ENCODE measurements at places on chromosomes 7 and 10.

GRCh38 chr10:132713421-132714095 is 72.4 kb downstream of the NKX6-2 start:
- no peaks in the 10 kb centered on the region for H3K4me1 ChIP-seq
- H3K27me3 ChIP-seq: no peaks in the 10 kb centered on the region
- H3K4me3 ChIP-seq: no peak overlapping the region
- no peak overlapping the region for H3K27ac ChIP-seq

DNA sequence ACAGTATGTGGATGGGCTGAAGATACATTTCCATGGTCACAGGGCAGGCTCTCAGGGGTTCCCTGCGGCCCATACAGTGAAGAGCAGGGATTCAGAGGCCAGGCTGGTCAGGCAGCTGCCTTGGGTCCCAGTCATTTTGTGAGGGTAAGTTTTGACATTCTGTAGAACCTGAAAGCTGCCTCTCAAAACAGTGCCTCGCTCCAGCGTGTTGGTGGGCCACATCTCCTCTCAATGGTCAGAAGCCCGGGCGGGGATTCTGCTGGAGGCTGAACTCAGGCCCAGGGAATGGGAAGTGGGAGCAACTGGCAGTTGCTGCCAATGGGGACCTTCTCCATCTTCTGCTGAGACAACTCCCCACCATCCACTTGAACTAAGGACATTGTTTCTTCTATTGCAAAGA is 190.0 kb downstream of the PTPN20 start:
- no peaks in the 10 kb centered on the region for H3K36me3 ChIP-seq
- no peak overlapping the region for H3K27ac ChIP-seq
- peaks cover 5% of the 10 kb centered on the region for H3K4me1 ChIP-seq
- H3K4me3 ChIP-seq: no peak overlapping the region

DNA sequence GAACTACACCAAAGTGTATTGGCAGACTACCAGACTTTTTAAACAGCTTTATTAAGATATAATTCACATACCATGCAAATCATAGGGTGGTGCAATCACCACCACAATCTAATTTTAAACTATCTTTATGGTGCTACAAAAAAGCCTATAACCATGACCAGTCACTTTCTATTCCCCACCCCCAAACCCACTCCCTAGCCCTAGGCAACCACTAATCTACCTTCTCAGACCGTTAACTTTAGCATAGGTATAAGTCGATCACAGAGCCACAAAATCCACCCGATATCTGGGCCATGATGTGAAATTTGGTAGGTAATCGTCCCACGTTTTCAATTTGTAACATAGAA is 536 bp upstream of the POM121 start:
- H3K4me3 ChIP-seq: peak overlapping the region; percentile 55
- peaks cover 30% of the 10 kb centered on the region for H3K36me3 ChIP-seq
- DNase-seq: peak; percentile 6
- H3K27ac ChIP-seq: peak overlapping the region; percentile 98

DNA sequence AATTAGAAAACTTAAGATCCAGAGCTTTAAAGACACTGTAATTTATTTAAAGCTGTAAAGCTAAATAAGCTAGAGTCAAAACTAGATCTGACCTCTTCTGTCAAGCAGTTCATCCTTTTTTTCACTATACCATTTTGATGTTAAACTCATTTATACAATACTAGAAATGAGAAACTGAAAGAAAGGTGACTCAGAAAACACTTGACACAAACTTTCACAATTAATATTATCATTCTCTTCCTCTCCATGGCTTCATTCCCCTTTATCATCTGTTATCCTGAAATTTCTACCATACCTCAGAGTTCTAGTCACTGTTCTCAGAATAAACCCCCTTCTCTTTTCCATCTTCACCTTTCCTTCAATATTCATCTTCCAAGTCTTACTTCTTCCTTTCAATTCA is 1.3 kb downstream of the FIGNL1 start:
- H3K27me3 ChIP-seq: peaks cover 6% of the 10 kb centered on the region
- no peak overlapping the region for H3K4me3 ChIP-seq
- no peak overlapping the region for H3K27ac ChIP-seq

- H3K27ac ChIP-seq: no peak overlapping the region
- no peaks in the 10 kb centered on the region for H3K4me1 ChIP-seq
- H3K36me3 ChIP-seq: no peaks in the 10 kb centered on the region
- no peak for DNase-seq
These were observed 252.6 kb upstream of the ANKRD30A start for GRCh38 chr10:36872702-36873393.

DNA sequence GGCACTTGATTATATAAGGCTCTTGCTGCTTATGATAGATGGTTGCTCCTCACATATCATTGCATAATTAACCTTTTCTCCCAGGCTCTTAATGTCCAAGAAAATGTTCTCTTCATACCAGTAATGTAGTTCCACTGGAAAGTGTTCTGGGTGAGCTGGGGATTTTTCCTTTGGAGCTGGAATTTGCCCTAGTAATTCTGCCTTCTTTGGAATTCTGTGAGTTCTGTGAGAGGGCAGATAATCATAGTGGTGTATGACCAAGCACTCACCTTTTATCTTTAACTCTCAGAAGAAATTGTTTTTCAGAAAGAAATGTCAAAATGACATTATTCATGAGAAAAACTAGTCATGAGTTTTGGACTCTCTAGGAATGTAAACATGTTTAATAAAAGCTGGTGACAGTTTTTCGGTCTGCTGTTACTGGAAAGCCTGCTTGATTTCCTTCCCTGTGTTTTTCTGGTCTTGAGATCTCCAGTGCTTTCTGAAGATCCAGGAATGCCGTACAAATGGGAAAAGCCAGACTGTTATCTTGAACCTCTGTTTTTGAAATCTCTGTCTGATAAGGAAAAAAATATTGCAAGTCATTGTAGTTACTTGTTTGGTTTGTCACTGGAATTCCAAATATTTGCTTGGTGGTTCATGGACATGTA is 148.3 kb upstream of the PRPS1L1 start:
- peaks cover 3% of the 10 kb centered on the region for H3K4me1 ChIP-seq
- H3K27ac ChIP-seq: no peak overlapping the region
- H3K36me3 ChIP-seq: no peaks in the 10 kb centered on the region
- H3K27me3 ChIP-seq: no peaks in the 10 kb centered on the region
- H3K4me3 ChIP-seq: no peak overlapping the region

GRCh38 chr10:75358835-75359421 is 42.6 kb downstream of the ZNF503 start:
- no peaks in the 10 kb centered on the region for H3K4me1 ChIP-seq
- no peak overlapping the region for H3K27ac ChIP-seq
- no peak for DNase-seq
- H3K4me3 ChIP-seq: no peak overlapping the region

- no peaks in the 10 kb centered on the region for H3K27me3 ChIP-seq
- H3K4me1 ChIP-seq: peaks cover 13% of the 10 kb centered on the region
- no peaks in the 10 kb centered on the region for H3K36me3 ChIP-seq
These were observed 47.7 kb downstream of the CDK6 start for GRCh38 chr7:92788559-92789183.

- H3K27ac ChIP-seq: no peak overlapping the region
- no peaks in the 10 kb centered on the region for H3K4me1 ChIP-seq
These were observed 18.1 kb upstream of the OIT3 start for GRCh38 chr10:72875250-72876055.

DNA sequence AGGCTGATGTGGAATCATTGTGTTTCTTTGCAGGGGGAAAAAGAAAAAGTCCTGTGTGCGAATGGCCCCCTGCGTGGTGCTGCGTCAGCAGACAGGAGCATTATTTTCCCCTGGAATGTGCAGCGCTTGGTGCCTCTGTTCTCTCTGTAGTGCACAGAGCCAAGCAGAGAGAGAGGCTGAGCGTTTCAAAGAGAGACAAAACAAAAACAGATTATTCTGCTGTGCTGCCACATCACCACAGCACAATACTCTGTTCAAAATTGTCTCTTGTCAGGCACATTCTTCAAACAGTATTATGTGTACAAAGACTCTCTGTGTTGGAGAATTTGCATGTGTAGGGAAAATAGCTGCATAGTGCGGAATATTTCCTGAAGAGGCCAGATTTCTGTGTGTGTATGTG is 609.0 kb downstream of the SDK1 start:
- H3K4me3 ChIP-seq: no peak overlapping the region
- DNase-seq: no peak

- H3K4me1 ChIP-seq: no peaks in the 10 kb centered on the region
- H3K27me3 ChIP-seq: peaks cover 7% of the 10 kb centered on the region
- H3K27ac ChIP-seq: no peak overlapping the region
- H3K36me3 ChIP-seq: peaks cover under 1% of the 10 kb centered on the region
- no peak overlapping the region for H3K4me3 ChIP-seq
These were observed 29.4 kb downstream of the WDR86 start for GRCh38 chr7:151380199-151381097.

- H3K27me3 ChIP-seq: no peaks in the 10 kb centered on the region
- no peak overlapping the region for H3K27ac ChIP-seq
- H3K4me1 ChIP-seq: no peaks in the 10 kb centered on the region
- no peak for DNase-seq
- no peak overlapping the region for H3K4me3 ChIP-seq
These were observed 8.9 kb upstream of the NANOS1 start for GRCh38 chr10:119020627-119020946.
